ENCODE measurements at places on chromosomes 16 and 17.
A peak's percentile ranks its signal among the peaks of the same experiment; 100 is the strongest.

- no peak for DNase-seq
These were observed 10.0 kb upstream of the SLC38A10 start for GRCh38 chr17:81305051-81305630.

- peak; percentile 76 for DNase-seq
These were observed at the start of gene RHOT1 for GRCh38 chr17:32142038-32142856. RHOT1 (plus strand) TSS chr17:32142502; CDS start chr17:32142693, 191 bp downstream.

- no peak for DNase-seq
These were observed 17.4 kb downstream of the RNF43 start for GRCh38 chr17:58399974-58400373.

GRCh38 chr16:56998352-56998751 lies 9.0 kb downstream of the NLRC5 start:
- DNase-seq, result no peak

DNA sequence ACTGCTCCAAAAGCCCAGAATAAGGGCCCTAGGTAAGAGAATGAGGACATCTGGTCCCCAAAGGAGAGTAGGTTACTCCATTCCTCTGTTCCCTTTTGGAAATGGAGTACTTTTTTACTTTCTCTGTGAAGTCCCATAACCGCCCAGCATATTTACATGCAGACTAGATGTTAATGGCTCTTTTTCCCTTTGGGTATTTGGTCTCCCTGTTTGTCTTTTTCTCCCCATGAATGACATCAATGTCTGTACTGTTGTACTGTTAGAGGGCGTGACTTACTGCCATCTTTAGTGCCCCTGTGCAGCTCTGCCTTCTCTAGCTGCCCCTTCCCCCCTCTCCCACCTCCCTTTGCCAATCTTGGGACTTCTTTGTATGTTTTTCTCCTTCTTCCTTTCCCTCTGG lies 19.0 kb downstream of the GPR179 start:
- DNase-seq, result no peak

DNA sequence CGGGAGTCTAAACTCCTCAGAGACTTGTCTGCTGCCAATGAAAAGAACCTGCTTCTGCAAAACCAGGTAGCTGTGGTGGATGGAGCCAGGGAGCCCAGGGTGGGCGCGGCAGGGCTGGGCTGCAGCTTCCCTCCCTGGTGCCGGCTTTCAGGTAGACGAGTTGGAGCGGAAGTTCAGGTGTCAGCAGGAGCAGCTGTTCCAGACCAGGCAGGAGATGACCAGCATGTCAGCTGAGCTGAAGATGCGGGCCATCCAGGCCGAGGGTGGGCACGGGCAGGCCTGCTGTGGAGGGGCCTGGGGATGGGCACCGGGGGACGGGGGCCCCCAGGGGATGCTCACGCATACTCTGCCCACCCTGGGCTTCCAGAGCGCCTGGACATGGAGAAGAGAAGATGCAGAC lies 3.2 kb upstream of the RAC3 start:
- DNase-seq, result no peak

DNA sequence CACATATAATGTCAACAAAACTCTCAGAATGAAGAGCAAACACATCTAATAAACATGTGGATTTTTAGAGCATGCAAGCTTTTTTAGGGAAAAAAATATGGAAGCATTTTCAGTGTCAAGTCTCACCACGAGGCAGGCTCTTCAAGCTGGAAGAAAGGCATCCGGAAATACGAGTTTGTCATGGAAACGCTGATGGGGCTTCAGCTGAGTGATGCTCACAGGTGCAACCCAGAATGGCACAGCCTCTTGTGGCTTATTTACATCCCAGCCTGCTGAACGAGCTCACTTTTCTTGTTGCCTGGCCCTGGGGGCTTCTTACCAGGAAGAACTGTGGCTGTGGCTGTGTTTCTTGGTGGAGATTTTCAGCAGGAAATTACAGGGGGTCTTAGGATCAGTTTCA lies 24.1 kb upstream of the DYNLL2 start:
- no peak for DNase-seq

DNA sequence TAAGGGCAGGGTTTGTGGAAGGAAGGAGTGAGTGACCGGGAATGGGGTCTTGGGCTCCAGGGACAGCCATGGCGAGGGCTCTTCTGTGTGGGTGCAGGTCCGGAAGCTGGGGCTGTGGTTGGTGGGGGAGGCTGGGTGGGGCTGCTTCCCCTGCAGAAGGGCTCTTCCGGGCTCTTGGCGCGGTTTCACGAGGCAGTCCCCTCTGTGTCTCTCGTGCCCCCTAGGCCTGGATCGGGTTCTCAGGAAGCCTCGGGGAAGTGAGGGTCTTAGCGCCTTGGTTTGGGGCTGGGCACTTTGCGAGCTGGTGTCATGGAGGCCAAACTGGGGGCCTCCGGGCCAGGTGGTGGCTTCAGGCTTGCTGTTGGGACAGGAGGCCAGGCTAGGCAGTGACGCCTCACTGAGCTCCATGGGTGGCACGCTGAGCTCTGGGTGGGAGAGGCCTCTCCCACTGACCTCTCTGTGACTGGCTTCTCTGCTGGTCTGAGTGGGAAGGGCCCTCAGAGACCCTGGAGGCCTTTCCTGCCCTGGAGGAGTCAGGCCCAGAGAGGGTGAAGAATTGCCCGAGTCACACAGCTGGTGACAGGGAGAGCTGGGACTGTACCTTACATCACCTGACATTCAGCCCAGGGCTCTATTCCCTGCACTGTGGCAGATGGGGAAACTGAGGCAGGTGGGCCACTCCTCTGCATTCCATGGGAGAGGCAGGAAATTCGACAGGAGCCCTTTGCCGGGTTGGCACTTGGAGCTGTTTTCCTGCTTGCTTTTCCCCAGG lies 8.2 kb downstream of the ADCY7 start:
- peak; percentile 49 for DNase-seq

DNA sequence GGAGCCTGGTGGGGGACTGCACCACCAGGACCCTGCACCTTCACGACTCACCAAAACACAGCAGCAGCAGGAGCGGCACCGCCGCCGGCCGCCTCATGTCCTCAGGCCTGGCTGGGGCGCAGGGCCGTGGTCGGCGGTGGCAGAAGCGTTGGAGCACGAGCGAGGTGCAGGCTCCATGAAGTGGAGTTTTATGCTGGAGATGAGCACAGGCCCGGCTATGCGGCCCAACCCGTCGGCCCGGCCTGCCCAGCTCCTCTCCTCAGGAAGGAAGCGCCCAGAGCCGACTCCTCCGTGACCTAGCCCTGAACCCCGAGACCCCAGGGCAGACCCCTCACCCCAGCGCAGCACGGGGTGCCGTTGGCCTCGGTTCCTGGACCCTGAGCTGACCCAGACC lies at the start of gene PRSS27:
TSS of gene PRSS27 (minus strand) at position 161 of the 394 bp plus-strand sequence. CDS start at position 97, 64 bp downstream.
- DNase-seq, result peak; percentile 14

GRCh38 chr16:74862743-74863244 lies 88.2 kb upstream of the FA2H start:
- DNase-seq, result no peak

DNA sequence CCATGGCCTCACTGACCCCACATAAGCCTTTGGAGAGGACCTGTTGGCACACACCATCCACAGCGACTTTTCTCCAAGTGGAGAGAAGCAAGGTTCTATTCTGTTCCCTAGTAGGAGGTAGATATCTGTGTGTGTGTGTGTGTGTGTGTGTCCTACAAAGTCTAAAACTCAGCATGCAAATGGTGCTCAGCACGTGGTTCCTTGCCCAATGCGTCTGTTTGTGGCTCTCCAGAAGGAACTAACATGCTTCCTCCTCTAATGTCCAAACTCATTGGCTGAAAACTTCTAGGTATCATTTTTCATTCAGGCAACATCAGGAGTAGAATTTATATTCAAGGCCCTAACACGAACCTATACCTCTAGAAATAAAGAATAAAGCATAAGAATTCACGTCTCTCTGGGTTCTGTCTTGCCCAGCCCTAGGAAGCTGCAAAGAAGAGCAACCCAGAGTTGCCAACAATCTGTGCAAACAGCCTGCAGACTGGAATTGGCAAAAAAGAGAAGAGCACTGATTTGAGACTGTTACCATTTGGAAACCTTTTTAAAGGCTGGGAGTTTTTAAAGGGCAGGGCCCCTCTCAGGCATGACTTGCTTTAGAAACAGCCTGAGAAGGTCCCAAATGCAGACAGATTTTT lies 25.5 kb downstream of the MAP3K14 start:
- no peak for DNase-seq

GRCh38 chr17:75834928-75835653 lies 9.1 kb downstream of the UNC13D start:
- DNase-seq, result no peak

- no peak for DNase-seq
These were observed 840 bp downstream of the ADCY7 start for GRCh38 chr16:50267151-50267631.

- no peak for DNase-seq
These were observed 151.3 kb downstream of the C16orf95 start for GRCh38 chr16:87165885-87166284.

- no peak for DNase-seq
These were observed 475.1 kb downstream of the WWOX start for GRCh38 chr16:78574571-78574970.

- DNase-seq, result no peak
These were observed 2.2 kb upstream of the KRTAP4-1 start for GRCh38 chr17:41186872-41187271.

- peak; percentile 80 for DNase-seq
These were observed 17.4 kb upstream of the C17orf107 start for GRCh38 chr17:4881761-4882555.

DNA sequence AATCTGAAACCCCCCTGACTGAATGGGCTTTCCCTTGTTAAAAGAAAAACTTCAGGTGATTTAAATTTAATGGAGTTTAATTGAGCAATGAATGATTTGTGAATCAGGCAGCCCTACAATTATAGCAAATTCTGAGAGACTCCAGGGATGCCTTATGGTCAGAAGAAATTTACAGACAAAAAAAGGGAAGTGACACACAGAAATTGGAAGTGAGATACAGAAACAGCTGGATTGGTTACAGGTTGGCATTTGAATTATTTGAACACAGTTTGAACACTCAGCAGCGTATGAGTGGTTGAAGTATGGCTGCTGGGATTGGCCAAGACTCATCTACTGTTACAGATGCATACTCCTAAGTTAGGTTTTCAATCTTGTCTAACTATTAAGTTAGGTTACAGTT lies 19.0 kb upstream of the CPHXL start:
- no peak for DNase-seq

DNA sequence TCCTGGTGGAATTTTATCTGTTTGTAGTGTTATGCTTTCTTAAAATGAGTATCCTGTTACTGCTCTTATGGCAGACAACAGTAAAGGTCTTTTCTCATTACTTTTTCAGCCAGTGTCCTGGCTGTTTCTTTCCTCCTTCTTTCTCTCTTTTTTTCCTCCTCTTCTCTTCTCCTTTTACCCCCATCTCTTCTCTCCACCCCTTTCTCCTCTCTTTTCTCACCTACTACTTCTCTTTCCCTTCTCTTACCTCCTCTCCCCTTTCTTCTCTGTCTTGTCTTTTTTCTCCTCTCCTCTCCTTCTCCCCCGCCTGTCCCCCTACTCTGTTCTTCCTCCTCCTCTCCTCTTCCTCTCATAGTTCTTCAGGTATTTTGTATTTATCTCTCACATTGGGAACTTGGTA lies 48.9 kb downstream of the CPD start:
- DNase-seq, result no peak

- peak; percentile 16 for DNase-seq
These were observed 344.9 kb downstream of the CPPED1 start for GRCh38 chr16:12458591-12459358.

DNA sequence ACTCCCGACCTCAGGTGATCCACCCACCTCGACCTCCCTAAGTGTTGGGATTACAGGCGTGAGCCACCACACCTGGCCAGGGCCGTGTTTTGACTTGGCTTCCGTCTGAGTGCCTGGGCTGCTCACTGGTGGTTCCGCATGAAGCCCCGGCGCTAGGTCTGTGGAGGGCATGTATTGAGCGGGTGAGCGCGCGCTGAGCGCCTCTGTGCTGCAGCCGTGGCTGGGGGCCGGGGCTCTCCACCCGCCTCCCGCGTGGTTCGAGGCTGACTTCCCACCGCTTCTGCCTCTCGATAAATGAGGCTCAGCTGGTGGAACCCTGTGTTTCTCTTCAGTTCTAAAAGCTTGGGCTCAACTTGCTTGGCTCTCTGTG lies 38.9 kb upstream of the ATP2A3 start:
- DNase-seq, result no peak

GRCh38 chr17:55394357-55395021 lies 27.1 kb downstream of the MMD start:
- peak; percentile 10 for DNase-seq

DNA sequence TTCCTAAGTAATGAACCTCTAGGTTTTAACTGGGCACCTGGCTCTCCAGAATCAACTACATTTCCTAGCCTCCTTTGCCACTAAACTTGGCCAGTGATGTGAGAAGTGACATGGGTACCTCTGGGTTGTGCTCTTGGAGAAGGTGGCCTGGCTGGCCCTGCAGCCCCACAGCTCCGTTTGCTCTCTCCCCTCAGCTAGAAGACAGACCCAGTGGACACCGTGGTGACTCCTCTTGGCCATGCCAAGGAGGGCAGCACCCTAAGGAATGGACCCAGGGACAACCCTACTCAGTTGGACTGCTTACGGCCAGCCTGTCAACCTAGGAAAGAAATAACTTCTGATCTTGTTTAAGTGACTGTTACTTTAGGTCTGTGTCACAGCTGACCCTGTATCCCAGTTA lies 151.4 kb downstream of the TMEM132E start:
- DNase-seq, result no peak

- DNase-seq, result no peak
These were observed 15.3 kb downstream of the RNF43 start for GRCh38 chr17:58402047-58402446.

GRCh38 chr16:89448656-89449055 lies 41.7 kb downstream of the ANKRD11 start:
- peak; percentile 70 for DNase-seq

- DNase-seq, result peak; percentile 13
These were observed 41.8 kb downstream of the NOL11 start for GRCh38 chr17:67759355-67760171.

DNA sequence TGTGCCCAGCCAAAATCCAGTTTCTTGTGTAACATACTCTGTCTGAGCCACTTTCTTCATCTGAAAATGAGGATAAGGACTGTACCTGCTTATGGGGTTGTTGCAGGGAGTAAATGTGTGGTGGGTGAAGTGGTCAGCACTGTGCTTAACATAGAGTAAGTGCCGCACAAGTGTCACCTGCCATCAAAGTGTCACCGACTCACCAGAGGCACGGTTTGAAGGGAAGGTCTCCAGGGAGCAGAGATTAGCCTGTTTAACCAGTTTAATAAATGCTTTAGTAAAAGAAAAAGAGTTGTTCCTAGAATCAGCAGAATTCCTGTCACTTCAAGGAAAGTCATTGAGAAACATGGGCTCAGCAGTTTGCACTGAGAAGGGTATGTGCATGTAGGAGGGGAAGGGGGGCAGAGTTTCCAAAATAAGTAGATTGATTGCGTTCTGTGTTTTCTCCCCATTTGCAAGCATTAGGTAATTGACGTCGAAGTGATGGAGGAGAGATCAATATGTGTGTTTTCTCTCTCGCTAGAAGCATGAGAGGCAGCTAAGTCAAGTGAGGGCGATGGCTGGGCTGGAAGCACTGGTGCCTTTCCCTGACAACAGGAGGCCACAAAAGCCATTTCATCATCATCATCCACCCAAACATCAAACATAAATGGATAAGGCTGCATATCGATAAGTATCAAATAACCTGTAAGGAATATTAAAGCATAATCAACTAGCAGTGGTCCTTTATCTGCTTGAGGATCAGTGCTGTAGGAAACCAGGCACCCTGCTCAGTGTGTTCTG lies 19.1 kb downstream of the FAM20A start:
- DNase-seq, result no peak

GRCh38 chr16:27539120-27539519 lies 10.6 kb downstream of the GTF3C1 start:
- DNase-seq, result no peak

GRCh38 chr17:48102798-48103715 lies 1.8 kb upstream of the CBX1 start:
- no peak for DNase-seq
